H7 (cell line): ENCODE measurements at places on chromosomes 3 and 15. TPM values are rescaled to one million over a fixed set of nuclear protein-coding genes. Genes with fewer than 3 reads are reported as not detected.

The CD200R1 gene
- total RNA-seq = 0.18 and 0.38 TPM in 2 replicates

GRCh38 chr15:39142500-39142899 is 438.4 kb upstream of the THBS1 start:
- DNase-seq = no peak

The GOLGA8M gene
- total RNA-seq = not detected in 2 replicates

DNA sequence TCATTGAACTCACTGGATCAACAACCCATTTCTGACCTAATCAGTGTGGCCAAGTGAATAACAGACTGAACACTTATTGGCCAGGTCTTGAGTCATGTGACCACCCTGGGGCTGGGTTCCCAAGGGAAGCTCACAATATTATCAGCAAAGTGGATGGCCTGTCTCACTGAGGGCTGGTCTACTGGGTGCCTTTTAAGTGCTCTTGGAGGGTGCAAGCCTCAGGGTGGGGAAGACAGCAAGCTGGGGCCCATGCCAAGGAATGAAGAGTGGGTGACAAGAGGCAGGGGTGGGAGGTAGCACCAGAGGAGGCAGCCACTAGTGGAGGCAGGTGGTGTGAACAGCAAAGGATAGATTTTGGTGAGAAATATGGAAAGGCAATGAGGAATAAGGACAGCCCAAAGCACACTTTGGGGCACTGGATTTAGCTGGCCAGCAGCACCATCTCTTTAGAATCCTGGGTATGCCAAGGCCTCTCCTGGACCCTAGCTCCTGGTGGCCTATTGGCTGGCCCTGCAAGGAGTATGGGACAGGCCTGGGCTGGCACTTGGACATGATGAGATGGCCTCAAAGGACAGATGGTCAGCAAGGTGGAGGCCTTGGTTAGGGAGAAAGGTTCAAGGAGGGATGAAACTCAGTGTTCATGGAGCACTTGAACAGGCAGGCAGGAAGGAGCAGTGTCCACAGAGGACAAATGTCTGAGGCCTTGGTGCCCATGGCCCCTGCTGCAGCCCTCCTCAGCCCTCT is 34.2 kb downstream of the HMCES start:
- peak; percentile 18 for DNase-seq

- peak; percentile 86 for DNase-seq
These were observed 41.1 kb upstream of the SEC61A1 start for GRCh38 chr3:128011140-128011539.

DNA sequence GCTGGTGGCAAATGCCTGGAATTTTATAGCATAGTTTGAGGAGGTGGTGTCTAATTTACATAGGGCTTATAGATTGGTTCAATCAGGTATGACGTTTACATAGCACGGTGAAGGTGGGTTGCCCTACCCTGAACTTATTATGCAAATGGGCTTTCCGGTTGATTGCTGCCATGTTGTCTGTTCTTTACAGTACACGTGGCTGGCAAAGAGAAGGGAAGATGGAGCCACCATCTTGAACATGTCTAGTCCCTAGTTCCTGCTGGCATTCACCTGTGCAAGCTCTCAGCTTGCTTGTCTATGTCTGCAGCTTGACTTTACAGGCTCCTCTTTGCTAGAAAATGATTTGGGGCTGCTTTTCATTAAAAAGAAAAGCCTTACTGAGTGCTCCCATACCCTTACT is 14.0 kb upstream of the STAC start:
- no peak for DNase-seq

The GPR156 gene
- 0.55 and 1.2 TPM in 2 replicates for total RNA-seq

DNA sequence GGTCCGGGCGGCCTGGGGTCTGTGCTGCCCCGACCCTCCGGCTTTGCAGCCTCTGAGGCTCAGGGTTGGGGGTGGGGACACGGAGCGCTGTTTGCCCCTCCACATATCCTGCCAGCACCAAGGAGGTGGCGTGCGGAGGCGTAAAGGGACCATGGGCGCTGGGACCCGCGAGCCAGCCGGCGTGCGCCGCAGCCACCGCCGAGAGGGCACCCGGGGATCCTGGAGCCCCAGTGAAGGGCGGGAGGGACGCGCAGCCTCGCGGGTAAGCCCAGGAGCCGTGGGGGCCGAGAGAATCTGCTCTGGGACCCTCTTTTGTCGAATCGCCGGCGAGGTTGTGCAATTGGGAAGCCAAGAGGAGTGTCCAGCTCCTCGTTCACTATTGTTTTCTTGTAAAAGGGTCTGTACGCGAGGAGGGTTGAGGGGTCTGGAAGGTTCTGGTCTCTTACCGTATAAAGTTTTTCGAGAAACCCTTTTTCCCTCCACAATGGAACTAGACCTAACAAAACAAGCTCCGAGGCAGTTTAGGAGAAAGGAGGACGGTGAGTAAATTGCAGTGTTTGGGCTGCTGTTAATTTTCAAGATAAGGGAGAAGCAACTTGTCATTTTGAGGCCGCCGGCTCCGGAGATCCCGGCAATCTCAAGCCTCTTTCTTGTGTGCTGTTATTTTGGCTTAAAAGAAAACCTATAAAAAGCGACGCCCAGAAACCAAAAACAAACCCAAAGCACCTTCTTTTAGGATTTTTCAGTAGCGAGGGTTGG is 29.9 kb upstream of the ST3GAL6 start:
- no peak for DNase-seq

- DNase-seq = no peak
These were observed 15.8 kb upstream of the FANCD2 start for GRCh38 chr3:10010421-10010877.

- no peak for DNase-seq
These were observed 85.2 kb upstream of the PRR23C start for GRCh38 chr3:139129892-139130291.

The WDR53 gene
- 10.1 and 10.8 TPM in 2 replicates for total RNA-seq

The SLC2A2 gene
- total RNA-seq = not detected in 2 replicates

GRCh38 chr3:147688868-147689267 is 279.7 kb downstream of the ZIC1 start:
- DNase-seq = no peak

GRCh38 chr3:196203846-196204245 is 7.4 kb downstream of the ZDHHC19 start:
- no peak for DNase-seq

The TICRR gene
- total RNA-seq = 19.2 and 24.1 TPM in 2 replicates

The KNG1 gene
- total RNA-seq = not detected in 2 replicates

- DNase-seq = no peak
These were observed 45.2 kb downstream of the GASK1A start for GRCh38 chr3:43024181-43024885.

The CASR gene
- total RNA-seq = 0.10 and 0.15 TPM in 2 replicates

The RTP2 gene
- not detected in 2 replicates for total RNA-seq

- no peak for DNase-seq
These were observed 129.9 kb upstream of the TGFBR2 start for GRCh38 chr3:30476368-30477084.

- DNase-seq = no peak
These were observed 82.6 kb downstream of the CEMIP start for GRCh38 chr15:80861731-80862170.

GRCh38 chr15:39391230-39391629 is 189.6 kb upstream of the THBS1 start:
- DNase-seq = no peak
